Stimulated activated CD4-positive, alpha-beta T cell treated with anti-CD3 and anti-CD28 coated beads, TNF-alpha, amount 100 ng/mL, for 4 hours (primary cell): ENCODE measurements at places on chromosomes 16 and 17.

GRCh38 chr17:3845291-3845620 lies 790 bp downstream of the NCBP3 start:
- no peak for DNase-seq

GRCh38 chr16:75035410-75035968 lies 36.7 kb downstream of the ZNRF1 start:
- DNase-seq, result no peak

- no peak for DNase-seq
Measured at GRCh38 chr16:54437921-54438320, 151.3 kb upstream of the IRX3 start.

DNA sequence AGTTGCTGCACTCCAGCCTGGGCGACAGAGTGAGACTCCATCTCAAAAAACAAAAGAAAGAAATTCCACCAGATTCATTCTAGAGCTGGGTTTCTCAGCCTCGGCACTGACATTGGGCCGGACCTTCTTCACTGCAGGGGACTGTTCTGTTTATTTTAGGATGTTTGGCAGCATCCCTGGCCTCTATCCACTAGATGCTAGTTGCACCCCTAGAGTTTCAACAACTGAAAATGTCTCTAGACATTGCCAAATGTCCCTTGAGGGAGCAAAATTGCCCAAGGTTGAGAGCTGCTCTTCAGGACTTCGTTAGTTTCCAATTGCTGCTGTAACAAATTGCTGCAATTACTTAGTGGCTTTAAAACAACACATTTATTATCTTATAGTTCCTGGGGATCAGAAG lies 7.2 kb downstream of the EEF2K start:
- DNase-seq, result no peak

- no peak for DNase-seq
Measured at GRCh38 chr17:58215685-58216084, 3.4 kb downstream of the MKS1 start.

GRCh38 chr16:50980666-50981065 lies 170.4 kb downstream of the SALL1 start:
- DNase-seq, result no peak

DNA sequence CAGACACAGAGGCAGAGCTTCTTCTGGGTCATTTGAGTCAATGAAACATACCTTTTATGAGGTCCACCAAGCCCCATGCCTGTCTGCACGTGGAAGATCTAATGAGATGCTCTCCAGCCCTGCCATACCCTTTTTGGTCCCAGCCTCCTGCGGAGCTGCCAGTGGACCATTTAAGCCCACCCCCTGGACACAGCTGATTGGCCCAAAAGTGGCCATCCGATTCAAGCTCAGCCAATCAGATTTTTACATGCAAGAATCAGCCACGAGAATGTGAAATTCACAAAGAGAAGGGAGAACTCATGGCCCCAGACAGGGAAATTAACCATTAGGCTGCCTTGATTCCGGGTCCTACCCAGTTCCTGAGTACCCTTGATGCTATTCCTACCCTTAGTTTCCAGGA lies 231.0 kb upstream of the EEF2KMT start:
- no peak for DNase-seq

GRCh38 chr17:1030684-1031532 lies 34.0 kb downstream of the TIMM22 start:
- DNase-seq, result no peak

GRCh38 chr17:7260651-7261378 lies 1.5 kb downstream of the CLDN7 start:
- no peak for DNase-seq

DNA sequence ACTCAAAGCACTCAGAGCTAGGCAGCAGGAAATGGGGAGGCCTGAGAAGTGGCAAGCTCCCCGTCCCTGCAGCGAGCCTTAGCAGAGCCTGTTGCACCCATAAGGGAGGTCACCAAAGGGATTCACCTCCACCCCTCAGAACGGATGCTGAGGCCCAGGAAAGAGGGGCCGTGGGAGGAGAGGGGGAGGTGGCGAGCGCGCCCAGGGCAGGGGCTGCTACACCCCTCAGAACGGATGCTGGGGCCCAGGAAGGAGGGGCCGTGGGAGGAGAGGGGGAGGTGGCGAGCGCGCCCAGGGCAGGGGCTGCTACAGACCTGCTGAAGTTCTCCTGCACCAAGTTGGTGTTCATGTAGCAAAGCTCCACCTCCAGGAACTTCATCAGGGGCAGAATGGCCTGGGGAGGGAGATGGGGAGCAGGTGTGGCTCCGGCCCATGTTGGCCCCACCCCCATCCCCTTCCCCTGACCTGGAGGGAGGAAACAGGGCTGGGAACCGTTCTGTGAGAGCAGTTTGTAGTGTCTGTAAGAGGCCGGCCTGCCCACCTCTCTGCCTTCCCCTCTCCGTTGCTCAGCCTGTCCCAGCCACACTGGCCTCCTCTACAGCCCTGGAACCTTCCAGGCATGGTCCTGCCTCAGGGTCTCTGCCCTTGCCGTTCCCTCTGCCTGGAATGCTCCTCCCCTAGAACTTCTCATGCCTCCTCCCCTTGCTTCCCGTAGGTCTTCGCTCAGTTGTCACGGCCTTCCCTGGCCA lies 11.4 kb downstream of the UNC13D start:
- DNase-seq, result no peak

GRCh38 chr17:305090-305976 lies 47.3 kb downstream of the RPH3AL start:
- no peak for DNase-seq

- no peak for DNase-seq
Measured at GRCh38 chr17:74212209-74212912, 1.0 kb upstream of the TTYH2 start.

GRCh38 chr17:8762012-8762411 lies 3.7 kb upstream of the SPDYE4 start:
- DNase-seq, result no peak

GRCh38 chr17:27241346-27241946 lies 52.5 kb upstream of the WSB1 start:
- DNase-seq, result no peak

GRCh38 chr17:48627118-48627597 lies 1.0 kb upstream of the HOXB9 start:
- DNase-seq, result no peak

- DNase-seq, result no peak
Measured at GRCh38 chr17:10768750-10769251, 35.1 kb downstream of the TMEM238L start.
